Stimulated activated CD4-positive, alpha-beta T cell treated with anti-CD3 and anti-CD28 coated beads, Interleukin-4, amount 100 ng/mL, for 1 hour (primary cell): ENCODE measurements at places on chromosomes 11 and 22.
A peak's percentile ranks its signal among the peaks of the same experiment; 100 is the strongest.

GRCh38 chr11:63945477-63946163 lies 6.8 kb downstream of the NAA40 start:
- peak; percentile 55 for DNase-seq

- DNase-seq: no peak
Measured at GRCh38 chr22:32226326-32227104, 21.6 kb upstream of the RFPL2 start.

DNA sequence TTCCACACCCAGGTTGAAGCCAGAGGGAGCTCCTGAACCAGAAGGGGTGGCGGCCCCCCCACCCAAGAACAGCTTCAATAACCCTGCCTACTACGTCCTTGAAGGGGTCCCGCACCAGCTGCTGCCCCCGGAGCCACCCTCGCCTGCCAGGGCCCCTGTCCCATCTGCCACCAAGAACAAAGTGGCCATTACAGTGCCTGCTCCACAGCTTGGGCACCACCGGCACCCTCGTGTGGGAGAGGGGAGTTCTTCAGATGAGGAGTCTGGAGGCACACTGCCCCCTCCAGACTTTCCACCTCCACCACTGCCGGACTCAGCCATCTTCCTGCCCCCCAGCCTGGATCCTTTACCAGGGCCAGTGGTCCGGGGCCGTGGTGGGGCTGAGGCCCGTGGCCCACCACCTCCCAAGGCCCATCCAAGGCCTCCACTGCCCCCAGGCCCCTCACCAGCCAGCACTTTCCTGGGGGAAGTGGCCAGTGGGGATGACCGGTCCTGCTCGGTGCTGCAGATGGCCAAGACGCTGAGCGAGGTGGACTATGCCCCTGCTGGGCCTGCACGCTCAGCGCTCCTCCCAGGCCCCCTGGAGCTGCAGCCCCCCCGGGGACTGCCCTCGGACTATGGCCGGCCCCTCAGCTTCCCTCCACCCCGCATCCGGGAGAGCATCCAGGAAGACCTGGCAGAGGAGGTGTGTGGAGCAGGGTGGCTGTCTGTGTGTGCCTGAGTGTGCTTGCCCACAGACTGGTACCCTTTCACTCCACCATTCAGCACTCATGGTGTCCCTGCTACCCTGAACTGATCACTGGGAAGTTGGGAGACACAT lies 6.7 kb downstream of the PHOX2A start:
- no peak for DNase-seq

- DNase-seq: no peak
Measured at GRCh38 chr11:8178297-8178696, 9.5 kb upstream of the RIC3 start.

DNA sequence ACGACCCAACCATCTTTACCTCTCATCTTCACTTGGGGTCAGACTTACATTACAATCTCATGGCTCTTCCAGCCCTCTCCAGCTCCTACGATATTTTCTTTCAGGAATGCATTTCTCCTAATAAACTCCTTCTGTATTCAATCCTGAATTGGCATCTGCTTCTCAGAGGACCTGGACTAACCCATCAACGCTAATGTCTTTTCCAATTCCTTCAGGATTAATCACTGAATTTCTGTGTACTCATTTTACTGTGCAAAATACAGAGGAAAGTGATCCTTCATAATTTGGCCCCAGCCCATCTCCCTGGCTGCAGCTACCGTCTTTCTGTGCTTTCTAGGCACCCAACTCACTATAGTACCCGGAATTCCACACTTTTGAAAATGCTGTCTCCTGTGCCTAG lies 239.2 kb downstream of the METTL15 start:
- DNase-seq: no peak

DNA sequence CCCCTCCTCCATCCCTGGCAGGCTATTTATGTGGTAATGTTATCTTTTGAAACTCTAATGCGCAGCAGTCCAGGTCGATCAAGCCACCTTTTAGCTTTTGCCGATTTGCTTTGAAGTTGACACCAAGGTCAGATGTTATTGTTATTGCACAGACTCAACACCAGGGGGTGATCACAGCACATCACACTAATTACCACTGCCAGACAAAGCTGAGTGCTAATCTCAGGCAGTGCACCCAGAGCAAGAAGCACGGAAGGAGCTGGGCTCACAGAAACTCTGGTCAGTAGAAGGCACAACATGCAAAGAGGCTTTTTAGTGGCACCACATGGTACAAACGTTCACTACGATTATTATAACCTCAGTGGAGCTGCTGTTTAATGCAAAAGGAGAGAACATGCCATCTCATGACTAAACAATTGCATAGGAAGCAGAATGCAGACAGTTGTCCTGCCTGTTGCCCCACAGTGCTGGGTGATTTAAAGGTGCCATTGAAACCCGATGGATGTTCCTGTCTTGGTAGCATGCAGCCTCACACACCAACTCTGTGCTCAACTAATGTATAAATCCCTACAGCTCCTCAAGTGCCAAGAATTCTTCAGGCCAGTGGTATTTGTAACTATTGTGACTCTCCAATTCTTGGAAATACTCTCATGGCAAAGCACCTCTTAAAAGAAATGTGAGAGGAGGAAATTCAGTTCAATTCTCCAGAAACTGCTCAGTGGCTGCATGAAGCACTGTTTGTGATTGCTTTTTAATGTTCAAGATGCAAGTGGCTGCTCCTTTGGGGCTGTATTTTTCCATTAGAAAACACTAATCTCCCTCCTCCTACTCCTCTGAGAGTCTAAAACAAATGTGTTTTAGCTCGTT lies 353.9 kb upstream of the DDI1 start:
- DNase-seq: peak; percentile 3

GRCh38 chr11:70038034-70038834 lies 39.9 kb upstream of the ANO1 start:
- DNase-seq: no peak

DNA sequence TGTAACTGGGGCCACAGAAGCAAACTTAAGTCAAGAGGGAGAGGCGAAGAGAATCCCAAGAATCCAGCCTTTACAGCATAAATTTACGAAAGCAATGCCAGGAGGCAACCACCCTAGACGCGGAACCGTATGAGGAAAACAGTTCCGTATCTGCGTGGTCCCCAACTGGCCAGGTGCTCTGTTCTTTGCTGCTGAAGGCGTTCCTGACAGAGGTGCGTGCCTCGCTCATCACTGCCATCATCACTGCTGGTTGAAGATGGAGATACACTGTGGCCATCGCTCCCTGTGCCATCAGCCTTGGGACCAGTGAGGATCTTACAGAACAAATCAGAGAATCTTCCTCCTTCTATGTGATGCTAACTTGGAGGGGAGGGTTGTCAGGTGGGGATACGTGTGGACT lies 270.5 kb upstream of the B3GAT1 start:
- DNase-seq: no peak

GRCh38 chr22:38038890-38039812 lies 18.1 kb upstream of the PICK1 start:
- DNase-seq: no peak
